Stimulated activated CD8-positive, alpha-beta memory T cell treated with anti-CD3 and anti-CD28 coated beads, Interleukin-4, amount 100 ng/mL, for 1 hour (primary cell): ENCODE measurements at places on chromosomes 11 and 22.

GRCh38 chr11:45739866-45740265, 65.1 kb upstream of the SLC35C1 start:
- no peak for DNase-seq

DNA sequence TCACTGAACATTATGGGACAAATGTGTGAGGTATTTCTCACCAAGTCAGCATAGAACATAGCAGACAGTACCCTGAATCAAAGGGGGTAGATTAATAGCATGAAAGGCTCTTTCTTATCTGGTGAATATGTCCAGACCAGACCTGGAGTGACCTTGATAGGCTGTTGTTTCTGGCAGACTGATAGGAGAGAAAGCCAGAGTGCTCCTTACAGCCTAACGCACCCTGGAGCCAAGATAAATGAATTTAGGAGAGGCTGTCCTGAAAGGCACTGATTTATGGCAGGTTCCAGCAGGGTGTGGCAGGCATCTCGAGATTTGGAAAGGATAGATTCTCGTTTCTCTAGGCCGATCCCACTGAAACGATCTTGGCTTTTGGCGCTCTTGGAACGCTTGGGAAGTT, 204.6 kb downstream of the DBX1 start:
- no peak for DNase-seq

DNA sequence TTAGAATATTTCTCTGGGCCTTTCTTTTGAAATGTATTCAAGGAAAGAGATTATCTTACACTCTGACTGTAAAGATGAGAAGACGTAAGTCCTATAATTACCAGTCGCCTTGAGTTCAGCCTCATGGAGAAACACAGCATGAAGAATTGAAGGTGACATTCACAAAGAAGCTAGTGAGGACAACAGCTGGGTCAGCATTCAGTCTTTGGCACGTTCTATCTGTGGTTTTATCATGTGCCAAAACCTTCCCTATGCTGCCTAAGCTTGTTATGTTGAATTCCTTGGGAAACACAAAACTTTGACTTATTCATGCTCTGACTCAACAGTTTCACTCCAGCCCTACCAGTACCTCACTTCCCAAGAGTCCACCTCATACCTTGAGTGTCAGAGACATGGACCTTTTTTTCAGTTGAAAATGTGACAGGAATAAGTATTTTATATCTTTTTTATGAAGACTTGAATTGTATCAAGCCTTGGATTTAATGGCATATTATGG, 198.8 kb upstream of the KIRREL3 start:
- no peak for DNase-seq

- DNase-seq, result no peak
These were observed 12.1 kb downstream of the CWC15 start for GRCh38 chr11:94961255-94961654.

- DNase-seq, result no peak
These were observed 4.4 kb downstream of the TSPO start for GRCh38 chr22:43155789-43156188.

GRCh38 chr11:67382276-67383136, 9.1 kb upstream of the CLCF1 start:
- DNase-seq, result peak; percentile 70

- no peak for DNase-seq
These were observed 718 bp downstream of the INTS5 start for GRCh38 chr11:62652161-62653006.
